Hepatic stellate cell (primary cell): ENCODE measurements at places on chromosomes 1 and 21.

GRCh38 chr1:28322194-28322593 is 6.6 kb upstream of the MED18 start:
- no peak for DNase-seq

- peak; percentile 64 for DNase-seq
Observed at GRCh38 chr1:33388805-33389771, 41.8 kb downstream of the PHC2 start.

DNA sequence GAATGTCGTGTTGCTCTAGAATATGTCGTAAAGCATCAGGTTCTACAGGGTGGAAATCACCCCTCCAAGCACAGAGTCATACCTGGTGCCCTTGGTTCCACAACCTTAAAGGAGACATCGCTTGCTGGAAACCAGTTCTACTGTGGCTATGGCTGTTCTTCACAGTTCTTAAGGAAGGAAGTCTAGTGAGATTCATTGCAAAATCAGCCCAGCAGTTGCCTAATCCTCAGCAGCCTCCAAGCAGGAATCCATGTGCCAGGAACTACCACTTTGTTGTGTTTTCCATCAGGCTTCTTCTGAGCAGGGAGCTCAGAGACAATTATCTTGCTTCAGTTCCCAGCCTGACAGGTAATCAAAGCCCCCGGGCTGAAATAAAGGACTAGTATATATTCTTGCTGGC is 45.0 kb upstream of the SLC35F3 start:
- no peak for DNase-seq

GRCh38 chr21:43015906-43016540 is 41.7 kb downstream of the PKNOX1 start:
- no peak for DNase-seq

DNA sequence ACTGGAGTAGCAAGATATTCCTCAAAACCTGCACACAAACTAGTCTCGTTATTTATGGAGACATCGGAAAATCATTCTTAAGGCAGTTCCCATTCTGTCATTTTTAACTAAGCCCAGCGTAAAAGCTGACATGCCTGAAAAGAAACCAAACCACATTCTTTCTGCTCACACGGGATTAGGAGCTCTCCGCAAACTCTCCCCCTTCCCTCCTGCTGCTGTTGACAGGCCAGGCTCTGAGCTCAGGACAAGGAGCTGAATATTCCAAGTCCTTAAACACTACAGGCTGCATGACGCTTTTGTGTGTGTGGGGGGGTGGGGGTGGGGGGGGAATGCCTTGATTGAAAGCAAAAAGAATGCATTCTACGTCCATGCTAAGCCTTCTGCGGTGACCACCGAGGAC is 5.2 kb downstream of the OLIG1 start:
- DNase-seq: no peak

GRCh38 chr1:170096806-170097340 is 22.4 kb upstream of the KIFAP3 start:
- DNase-seq: no peak

DNA sequence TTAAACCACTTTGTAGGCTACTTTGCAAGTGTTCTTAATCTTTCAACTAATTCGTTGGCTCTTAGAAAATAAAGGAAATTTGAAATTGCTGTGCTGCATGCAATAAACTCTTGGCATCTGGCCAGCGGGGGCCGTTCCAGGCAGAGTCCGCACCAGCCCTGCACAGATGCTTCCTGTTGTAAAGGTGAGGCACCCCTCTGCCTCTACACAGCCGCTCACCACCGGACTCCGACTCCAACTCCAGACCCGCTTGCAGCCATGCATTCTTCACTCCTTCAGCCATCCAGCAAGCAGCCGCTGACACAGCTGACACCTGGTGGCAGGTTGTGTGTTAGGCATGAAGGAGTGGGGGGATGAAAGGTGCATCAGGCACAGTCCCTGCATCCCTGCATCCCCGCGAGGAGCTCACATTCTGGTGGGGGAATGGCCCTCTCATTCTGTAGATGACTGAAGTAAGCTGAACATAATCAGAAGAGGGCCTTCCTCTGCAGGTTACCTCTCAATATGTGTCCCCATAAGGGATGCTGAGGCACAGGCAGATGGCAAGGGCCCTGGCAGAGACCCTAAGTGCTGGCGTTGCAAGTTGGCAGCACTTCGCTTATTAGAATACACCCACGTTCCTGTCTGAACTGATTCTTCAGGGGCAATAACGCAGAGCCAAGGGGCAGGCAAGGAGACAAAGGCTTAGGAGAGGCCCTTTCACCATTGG is 56.8 kb downstream of the GLIS1 start:
- DNase-seq: no peak

- DNase-seq: no peak
Observed at GRCh38 chr1:172480431-172480830, 36.6 kb upstream of the PIGC start.

- DNase-seq: no peak
Observed at GRCh38 chr1:41568204-41568603, 83.7 kb upstream of the EDN2 start.

DNA sequence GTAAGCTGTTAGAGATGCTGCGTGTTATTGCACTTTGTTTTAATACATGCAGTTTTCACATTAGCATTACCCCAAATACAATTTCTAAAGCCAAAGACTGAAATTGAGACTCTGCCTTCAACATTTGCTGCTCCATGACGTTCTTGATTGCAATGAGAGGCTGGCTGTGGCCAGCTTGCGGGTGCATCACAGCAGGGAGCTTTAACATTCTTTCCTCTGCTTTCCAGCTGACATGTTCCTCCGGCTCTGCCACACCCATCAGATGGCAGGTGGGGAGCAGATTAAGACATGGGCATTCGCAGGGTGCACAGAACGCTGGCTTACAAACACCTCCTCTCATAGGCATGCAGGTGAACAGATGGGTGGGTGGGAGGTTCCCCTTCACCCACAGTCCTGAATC is 314.1 kb downstream of the DISC1 start:
- DNase-seq: no peak

GRCh38 chr1:55575571-55576279 is 360.6 kb upstream of the USP24 start:
- no peak for DNase-seq

DNA sequence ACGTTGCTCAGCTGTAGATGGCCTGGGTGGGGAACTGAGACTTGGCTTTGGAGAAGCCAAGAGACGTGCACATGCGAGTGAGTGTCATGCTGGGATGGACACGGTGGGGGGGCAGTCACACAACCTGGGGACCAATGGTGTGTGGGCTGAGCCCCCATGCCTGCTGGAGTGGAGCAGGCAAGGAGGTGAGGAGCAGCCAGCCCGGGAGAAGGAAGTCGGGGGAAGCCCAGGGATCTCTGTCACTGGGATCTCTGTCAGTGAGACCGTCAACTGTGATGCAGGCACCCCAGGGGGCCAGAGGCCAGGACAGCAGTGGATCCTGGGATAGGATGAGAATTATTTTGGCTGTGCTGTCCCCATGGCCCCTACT is 11.0 kb upstream of the ZNF669 start:
- no peak for DNase-seq

DNA sequence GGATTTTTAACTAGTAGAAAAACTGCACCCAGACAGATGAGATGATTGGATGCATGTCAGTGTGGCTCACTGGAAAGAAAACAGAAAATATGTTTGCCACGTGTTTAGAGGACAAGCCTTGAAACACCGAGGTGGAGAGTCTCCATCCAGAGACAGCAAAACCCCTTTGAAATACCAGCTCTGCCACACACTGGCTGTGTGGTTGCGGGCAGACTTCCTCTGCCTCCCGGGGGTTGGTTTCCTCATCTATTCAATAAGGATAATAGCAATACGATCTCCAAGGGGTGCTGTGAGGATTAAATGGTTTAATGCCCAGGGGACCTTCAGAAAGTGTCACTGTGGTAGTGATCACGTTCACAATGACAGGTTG is 67.2 kb upstream of the PARP1 start:
- DNase-seq: no peak

GRCh38 chr1:57797084-57797483 is 373.2 kb upstream of the DAB1 start:
- no peak for DNase-seq
